Bronchial smooth muscle cell (primary cell): ENCODE measurements at places on chromosomes 16 and 17. TPM values are rescaled to one million over a fixed set of nuclear protein-coding genes. Genes with fewer than 3 reads are reported as not detected.

FASN gene
- 63.3 and 80.4 TPM in 2 replicates for total RNA-seq

TMEM235 gene
- 0.16 TPM in 1 of 2 replicates, not detected in the other for total RNA-seq

ZNF830 gene
- 15.3 and 19.8 TPM in 2 replicates for total RNA-seq

CACNG4 gene
- total RNA-seq = not detected in 2 replicates

ZPBP2 gene
- total RNA-seq = not detected in 2 replicates

ASPA gene
- 0.63 and 3.3 TPM in 2 replicates for total RNA-seq

CFAP97D1 gene
- total RNA-seq = not detected in 2 replicates

CDH3 gene
- total RNA-seq = 0.16 and 1.3 TPM in 2 replicates

ZFP90 gene
- total RNA-seq = 18.6 and 24.7 TPM in 2 replicates
